Pulmonary artery endothelial cell (primary cell): ENCODE measurements at places on chromosomes 7 and 10.

DNA sequence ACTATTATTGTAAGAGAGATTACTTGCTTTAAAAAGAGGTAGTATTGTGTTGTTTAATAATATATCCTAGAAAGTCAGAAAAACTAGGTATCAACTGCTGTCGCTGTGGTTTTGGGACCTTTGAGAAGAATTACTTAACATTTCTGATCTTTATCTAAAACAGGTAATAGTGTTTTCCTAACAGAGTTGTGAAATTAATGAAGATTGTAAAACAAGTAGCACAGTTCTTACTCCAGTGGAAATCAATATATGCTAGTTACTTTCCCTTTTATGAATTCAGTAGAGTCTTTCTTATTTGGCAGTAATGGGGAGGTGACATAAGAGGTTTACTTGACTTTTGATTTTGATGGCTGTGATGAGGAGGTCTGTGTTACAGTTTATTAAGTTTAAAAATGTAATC, 58.1 kb downstream of the KIF20B start:
- no peak for DNase-seq

GRCh38 chr7:101861218-101861775, 43.9 kb downstream of the CUX1 start:
- DNase-seq, result no peak

GRCh38 chr7:42843205-42843800, 68.6 kb downstream of the C7orf25 start:
- no peak for DNase-seq

DNA sequence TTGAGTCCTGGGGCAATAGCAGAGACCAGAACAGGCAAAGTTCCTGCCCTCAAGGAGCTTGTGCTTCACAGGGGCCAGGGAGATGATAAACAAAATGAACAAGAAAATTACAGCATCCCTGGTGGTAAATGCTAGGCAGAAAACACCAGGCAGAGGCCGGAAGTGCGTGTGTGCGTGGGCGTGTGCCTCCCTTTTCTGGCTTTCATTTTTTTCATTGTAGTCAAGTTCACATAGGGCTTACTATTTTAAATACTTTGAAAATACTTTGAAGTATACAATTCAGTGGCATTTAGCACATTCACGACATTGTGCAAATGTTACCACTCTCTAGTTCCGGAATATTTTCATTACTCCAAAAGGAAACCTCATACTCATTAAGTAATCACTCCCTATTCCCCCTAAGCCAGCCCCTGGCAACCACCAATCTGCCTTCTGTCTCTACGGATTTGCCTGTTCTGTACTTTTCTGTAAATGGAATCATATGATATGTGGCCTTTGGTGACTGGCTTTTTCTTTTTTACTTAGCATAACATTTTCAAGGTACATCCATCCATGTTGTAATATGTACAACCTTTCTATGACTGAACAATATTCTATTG, 88.1 kb upstream of the PDCD4 start:
- no peak for DNase-seq

GRCh38 chr10:97640868-97641811, 669 bp downstream of the PI4K2A start:
- no peak for DNase-seq

DNA sequence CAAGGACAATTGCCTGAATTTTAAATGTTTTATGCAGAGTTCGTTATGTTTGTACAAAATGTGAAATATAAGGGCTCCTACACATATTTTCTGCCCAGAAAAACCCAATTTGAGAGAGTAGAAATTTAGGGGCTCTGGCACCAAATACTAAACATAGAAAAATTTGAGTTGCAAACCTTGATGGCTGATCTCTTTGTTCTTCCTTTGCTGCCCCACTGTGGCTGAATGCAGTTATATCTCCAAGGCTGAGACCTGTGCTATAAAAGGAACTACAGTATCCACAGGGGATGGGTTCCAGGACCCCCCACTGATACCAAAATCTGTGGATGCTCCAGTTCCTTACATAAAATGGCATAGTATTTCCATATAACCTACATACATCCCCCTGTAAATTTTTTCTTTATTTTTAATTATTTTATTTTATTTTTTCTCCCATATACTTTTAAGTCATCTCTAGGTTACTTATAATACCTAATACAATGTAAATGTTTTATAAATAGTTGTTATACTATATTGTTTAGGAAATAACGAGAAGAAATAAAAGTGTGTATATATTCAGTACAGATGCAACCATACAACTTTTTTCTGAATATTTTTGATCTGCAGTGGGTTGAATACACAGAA, 22.5 kb downstream of the CFAP43 start:
- no peak for DNase-seq

DNA sequence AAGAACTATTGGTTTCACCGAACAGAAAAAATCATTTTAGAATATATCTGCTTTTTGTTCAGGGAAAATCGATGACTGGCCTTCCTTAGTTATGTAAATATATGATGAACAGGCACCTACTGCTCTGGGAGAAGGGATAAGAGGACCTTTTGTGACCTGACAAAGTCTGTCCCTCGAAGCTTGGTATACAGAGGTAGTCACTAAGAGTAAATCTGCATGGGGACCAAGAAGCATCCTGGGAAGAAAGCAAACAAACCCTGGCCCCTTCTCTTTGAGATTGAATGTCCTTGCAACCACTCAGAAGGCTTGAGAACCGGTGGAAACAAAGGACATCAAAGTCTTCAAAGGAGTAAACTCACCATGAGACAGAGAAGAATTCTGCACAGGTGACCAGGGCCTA, 52.3 kb downstream of the SKIDA1 start:
- DNase-seq, result no peak

GRCh38 chr7:79407351-79407750, 46.1 kb downstream of the MAGI2 start:
- no peak for DNase-seq

- no peak for DNase-seq
Observed at GRCh38 chr7:27346531-27347275, 104.1 kb downstream of the EVX1 start.

DNA sequence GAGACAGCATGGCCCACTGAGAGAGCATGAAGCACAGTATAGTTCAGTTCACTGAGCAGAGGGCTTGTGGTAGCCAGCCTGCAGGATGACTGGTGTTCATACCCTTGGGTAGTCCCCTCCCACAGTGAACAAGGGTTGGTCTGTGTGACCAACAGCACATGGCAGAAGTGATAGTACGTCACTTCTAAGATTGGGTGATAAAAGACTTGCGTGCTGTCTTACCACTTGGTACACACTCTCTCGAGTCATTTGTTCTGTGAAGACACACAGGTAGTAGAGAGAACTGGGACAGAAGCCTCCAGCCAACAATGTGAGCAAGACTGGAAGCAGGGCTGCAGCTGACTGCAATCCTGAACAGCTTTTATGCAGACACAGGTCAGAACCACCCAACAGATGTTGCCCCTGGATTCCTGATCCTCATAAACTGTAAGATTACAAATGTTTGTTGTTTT, 14.6 kb downstream of the EPC1 start:
- no peak for DNase-seq

GRCh38 chr10:131886237-131886636, 14.6 kb upstream of the PPP2R2D start:
- no peak for DNase-seq

GRCh38 chr7:26532471-26532870, 240.8 kb downstream of the SNX10 start:
- DNase-seq, result no peak

DNA sequence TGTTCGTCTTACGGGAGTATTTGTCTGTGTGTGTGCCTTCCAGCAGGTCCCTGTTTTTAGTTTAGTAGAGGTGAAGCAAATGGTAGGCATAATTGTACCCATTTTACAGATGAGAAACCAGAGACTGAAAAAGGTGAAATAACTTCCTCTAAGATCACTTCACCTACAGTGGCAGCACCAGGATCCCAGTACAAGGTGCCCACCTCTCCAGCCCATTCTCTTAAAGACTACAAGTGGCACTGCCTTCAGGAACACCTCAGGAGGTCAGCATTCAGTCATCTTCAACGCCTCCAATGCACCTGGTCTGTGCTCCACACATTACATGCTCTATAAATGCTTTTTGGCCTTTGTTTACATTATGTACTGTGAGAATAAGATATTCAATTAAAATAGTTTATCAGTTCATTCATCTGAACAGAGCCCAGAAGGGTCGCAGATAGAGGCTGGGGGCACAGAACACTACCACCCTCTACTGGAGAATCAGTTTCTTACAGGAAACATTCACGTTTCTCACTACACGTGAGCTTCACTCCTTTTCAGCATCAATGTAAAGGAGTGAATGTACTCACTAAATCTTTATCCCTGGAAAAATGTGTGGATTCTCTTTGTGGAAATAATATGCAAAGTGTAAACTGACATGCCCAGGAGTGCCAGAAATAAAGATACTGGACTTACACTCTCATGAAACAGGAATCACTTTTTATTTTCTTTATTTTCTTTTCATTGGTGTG, 45.5 kb upstream of the ABLIM1 start:
- no peak for DNase-seq

GRCh38 chr7:17407229-17407628, 108.8 kb downstream of the AHR start:
- no peak for DNase-seq

GRCh38 chr10:125006921-125007426, 65.1 kb downstream of the ZRANB1 start:
- DNase-seq, result no peak

DNA sequence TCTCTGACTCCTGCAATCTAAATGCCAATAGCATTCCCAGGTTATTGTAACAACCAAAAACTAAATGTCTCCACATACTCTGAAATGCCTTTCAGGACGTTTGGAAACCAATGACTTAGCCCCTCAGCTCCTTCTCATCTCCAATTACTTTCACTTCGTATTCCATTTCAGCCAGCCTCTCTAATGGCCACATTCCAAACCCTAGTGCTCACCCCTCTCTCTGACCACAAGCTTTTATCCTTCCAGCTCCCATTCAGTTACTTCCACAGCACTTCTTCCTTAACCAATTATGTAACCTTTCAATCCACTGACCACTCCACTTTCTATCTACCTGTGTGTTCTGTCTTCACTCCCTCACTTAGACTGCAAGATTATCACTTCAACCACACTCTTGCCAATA, 4.3 kb downstream of the NOC3L start:
- no peak for DNase-seq

DNA sequence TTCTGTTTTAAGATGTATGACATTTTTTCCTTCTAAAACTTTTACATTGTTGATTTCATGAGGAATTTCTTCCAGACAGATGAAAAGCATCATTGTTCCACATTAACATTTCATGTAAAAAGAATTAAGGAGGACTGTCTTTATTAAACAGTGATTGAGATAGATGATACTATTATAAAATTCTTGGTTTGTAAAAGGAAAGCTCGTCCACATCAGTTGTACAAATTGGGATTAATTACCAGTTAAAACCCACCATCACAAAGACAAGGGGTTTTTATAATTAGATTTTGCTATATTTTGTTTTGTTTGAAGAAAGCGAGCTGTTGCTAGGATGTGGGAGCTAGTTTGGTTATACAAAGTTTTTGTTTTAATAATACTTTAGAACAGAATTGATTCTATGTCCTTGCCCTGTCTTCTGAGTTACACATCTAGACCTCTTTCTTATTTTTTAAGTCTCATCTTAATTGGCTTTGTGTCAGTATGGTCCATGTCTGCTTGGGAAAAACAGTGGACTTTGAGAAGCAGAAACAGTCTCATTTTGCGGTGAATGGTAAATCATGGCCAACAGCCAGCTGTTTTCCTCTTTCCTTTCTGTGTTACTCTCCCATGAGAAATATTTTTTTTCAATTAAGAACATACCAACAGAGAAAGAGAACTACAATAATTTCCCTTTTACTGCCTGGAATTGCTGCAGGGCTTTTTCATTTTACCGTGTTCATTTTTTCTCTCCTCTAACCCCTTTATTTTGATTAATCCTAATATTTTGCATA, 3.2 kb downstream of the TES start:
- DNase-seq, result no peak

GRCh38 chr10:125768219-125768855, 7.3 kb downstream of the MMP21 start:
- DNase-seq, result no peak

GRCh38 chr10:8618834-8619233, 564.3 kb downstream of the GATA3 start:
- no peak for DNase-seq

DNA sequence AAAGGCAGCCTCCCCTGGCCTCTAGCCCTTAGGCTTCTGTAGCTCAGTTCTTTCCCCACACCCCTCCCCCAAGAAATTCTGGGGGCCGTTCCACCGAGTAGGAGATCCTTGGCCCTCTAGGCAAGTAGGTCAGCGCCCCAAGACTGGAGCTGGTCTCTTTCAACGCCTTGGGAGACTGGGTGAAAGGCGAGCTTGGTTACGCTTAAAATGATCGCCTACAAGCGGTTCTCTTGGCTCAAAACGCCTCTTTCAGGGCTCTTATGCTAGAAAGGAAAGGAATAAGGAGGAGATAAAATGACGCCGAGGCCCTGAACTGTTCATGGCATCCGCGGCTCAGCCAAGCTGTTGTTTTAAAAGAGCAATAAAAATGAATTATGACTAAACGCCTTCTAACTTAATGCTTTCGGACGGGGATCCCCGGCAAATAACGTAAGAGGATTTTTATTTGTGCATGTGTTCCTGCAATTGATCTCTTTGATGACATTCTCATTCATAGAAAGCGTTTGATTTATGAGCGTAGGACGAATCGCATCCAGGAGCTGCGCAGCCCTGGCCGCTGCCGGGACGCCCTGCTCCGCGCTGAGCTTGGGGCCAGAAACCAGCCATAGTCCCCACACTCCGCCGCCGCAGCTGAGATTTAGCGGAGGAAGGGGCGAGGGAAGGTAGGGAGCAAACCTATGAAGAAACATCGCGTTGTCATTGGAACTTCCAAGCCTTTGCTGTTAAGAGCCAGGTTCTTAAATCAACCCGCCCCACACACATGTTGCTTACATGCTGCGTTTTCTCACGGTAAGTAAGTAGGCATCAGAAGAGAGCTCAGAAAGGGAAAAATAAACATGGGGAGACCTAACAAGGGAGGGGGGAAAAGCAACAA, 3.0 kb upstream of the HOXA1 start:
- no peak for DNase-seq

- no peak for DNase-seq
Observed at GRCh38 chr10:21424459-21424861, 101.0 kb downstream of the SKIDA1 start.

- DNase-seq, result no peak
Observed at GRCh38 chr10:125797994-125798662, 22.5 kb upstream of the MMP21 start.

GRCh38 chr7:69638674-69639073, 40.4 kb downstream of the AUTS2 start:
- no peak for DNase-seq

GRCh38 chr7:150668472-150668911, 17.0 kb upstream of the GIMAP2 start:
- DNase-seq, result no peak

DNA sequence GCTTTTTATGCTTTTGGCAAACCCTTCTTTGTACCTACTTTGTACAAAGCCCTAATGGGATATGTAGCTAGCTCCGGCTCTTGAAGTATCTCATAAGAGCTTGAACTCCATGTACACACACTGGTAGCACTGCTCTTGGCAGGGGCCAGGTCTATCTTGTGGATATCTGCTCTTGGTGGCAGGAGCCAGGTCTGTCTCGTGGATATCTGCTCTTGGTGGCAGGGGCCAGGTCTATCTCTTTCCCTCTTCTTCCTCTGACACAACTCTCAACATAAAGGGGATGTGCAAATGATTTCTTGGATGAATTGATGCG, 91.9 kb downstream of the WNT2 start:
- no peak for DNase-seq

- DNase-seq, result no peak
Observed at GRCh38 chr10:133196221-133196915, 33.6 kb upstream of the UTF1 start.
